ENCODE measurements at places on chromosomes 12 and 14.

DNA sequence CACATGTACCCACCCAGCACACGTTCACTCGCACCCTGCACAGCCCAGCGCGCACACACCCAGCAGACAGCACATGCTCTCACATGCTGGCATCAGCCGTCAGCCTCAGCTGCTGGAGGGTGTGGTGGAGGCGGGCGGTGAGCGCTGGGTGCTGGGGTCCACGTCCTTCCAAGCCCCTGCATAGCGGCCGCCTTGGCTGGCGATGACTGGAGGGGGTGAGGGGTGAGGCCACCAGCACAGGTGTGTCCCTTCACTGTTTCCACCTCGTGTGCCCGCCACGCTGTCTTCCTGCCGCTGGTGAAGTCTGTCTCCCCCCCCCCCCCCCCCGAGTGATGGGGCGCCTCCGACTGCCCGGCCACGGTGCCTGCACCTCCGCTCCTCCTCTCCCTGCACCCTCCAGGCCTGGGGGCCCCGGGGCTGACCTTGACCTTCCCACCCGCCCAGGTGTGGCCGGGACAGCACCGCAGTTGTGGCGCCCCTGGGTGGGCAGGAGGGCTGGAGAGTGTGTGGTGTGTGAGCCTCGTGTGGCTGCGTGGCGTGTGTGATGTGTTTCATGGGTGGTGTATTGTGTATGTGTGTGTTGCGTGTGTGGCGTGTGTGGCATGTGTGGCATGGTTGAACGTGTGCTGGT, 37.4 kb downstream of the NOC4L start:
- DNase-seq, result no peak

DNA sequence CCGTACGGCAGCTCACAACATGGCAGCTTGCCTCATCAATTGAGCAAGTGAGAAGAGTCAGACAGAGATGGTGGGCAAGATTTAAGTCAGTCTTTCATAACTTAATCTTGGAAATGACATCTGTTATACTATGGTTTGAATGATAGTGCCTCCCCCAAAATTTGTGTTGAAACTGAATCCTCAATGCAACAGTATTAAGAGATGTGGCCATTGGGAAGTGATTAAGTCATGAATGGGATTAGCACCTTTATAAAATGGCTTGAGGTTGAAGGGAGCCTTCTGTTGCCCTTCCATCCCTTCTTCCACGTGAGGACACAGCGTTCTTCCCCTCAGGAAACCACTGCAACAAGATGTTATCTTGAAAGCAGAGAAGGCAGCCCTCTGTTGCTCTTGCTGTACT, 124.2 kb downstream of the C12orf75 start:
- DNase-seq, result no peak

DNA sequence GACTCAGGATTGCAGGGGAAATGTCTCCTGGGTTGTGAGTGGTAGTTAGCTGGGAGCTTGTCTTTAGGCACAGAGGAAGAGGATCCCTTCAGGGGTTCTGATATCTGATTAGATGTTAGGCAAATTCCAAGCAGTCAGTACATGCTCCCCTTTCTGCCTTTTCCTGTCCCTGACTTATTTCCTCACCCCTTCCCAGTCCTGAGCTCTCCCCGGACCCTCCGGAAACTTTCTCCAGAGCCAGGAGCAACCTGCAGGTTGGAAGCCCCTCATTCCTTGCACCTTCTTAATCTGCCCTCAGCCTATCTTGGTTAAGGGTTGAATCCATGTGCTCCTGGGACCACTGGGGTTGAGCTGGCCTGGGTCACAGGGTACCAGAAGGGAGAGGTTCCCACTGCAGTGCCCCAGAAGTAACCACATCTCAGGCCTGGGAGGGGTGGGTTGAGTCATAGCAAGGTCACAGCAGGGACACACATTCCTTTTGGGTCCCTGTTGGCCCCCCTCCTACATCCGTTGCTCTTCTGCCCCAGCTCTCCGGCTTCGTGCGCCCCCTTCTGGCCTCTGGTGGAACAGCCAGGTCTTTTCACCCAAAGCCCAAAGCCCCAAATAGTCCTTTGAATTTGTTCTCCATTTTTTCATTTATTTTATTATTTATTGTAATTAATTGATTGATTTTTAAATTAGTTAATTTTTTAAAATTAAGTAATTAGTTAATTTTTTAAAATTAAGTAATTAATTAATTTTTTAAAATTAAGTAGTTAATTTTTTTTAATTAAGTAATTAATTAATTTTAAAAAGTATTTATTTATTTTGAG, 1.8 kb downstream of the IGFBP6 start:
- peak; percentile 78 for DNase-seq

GRCh38 chr14:26026384-26026783, 571.4 kb downstream of the NOVA1 start:
- DNase-seq, result no peak

GRCh38 chr14:69316449-69317101, 56.6 kb downstream of the GALNT16 start:
- DNase-seq, result no peak

- DNase-seq, result no peak
Measured at GRCh38 chr12:68036642-68037041, 47.4 kb downstream of the IFNG-AS1 start.

Measured in epithelial cell of esophagus (primary cell).